Memory B cell (primary cell): ENCODE measurements at places on chromosomes 4 and X.

DNA sequence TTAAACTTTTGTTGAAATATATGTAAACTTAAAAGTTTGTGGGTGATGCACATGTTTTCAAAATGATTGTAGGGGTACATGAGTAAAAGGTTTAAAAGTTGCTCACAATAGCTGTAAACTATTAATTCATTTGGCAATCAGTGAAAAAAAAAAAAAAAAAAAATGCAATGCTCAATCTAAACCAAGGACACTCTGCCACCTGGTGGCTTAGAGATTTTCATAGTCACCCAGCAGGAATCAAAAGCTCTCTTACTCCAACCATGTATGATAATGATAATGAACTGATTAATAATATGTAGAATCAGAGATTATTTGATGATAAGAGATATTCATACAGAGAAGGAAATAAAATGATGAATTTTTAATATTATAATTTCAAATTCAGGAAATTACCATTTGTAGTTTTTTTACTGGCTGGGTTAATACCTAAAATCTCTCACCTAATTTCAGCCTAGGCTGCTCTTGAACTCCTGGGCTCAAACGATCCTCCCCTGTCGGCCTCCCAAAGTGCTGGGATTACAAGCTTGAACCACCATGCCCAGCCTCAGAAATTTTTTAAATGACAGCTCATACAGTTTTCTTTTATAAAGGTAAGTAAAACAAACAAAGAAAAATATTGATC, 46.9 kb upstream of the SLC25A4 start:
- DNase-seq: no peak

GRCh38 chr4:8205749-8206611, 6.9 kb downstream of the SH3TC1 start:
- no peak for DNase-seq

- DNase-seq: no peak
Observed at GRCh38 chr4:76011700-76012387, 4.5 kb upstream of the CXCL9 start.

- DNase-seq: peak; percentile 0
Observed at GRCh38 chrX:75156531-75156945, 455 bp upstream of the ABCB7 start.
